ENCODE measurements at places on chromosomes 7 and 10.

DNA sequence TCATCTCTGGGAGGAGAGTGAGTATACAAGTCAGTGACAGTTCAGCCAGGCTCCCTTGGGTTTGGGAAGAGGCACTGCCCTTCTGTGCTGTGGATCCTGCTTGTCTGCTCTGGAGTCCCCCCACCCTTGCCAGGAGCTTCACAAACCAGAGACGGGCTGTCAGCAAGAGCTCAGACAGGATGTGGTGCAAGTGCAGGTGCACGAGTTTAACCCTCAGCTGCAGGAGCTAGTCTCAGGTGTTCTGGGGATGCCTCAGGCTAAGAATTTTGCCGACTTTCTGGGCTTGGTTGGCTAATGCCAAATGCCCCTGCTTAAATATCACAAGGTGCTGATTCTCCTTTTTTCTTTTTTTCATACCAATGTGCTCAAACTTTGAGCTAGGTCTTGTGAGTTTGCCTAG, 22.3 kb downstream of the ZNF783 start:
- DNase-seq: no peak

- DNase-seq: no peak
Observed at GRCh38 chr10:239109-239508, 103.9 kb downstream of the ZMYND11 start.

DNA sequence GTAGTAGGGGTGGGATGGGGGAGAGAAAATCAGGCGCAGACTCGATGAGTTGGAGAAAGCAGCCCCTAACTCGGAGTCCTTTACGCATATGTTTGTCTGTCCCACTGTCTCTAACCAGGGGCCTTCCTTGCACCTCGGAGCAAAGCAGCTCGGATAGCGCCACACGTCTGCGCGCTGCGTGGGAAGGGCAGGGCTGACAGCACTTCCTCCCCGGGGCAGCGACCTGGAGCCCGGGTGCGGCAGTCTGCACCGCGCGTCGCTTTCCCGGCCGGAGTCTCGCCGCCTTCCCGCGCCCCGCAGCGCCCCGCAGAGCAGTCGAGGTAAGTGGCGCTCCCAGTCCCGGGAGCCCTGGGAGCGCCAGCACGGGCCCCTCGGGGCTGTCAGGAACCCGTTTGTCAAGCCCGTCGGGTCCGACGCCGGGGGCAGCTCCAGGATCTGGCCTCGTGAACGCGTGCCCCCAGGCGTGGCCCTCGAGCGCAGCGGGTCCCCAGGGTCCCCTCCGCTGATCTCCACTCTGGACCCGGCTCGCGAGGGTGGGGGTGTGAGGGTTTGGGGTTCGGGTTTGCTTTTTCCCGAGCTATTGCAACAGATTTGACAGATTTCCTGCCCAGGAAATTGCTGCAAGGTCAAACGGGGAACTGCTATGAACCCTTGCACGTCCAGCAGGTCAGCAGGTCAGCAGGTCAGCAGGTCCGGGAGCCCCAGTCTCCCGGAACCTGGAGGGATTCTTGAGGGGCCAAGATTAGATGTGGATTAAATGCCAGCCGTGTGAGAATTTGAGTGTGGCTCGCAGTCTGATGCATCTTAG, 597 bp downstream of the APBB1IP start:
- no peak for DNase-seq

- DNase-seq: no peak
Observed at GRCh38 chr7:105741982-105742381, 134.4 kb downstream of the ATXN7L1 start.

DNA sequence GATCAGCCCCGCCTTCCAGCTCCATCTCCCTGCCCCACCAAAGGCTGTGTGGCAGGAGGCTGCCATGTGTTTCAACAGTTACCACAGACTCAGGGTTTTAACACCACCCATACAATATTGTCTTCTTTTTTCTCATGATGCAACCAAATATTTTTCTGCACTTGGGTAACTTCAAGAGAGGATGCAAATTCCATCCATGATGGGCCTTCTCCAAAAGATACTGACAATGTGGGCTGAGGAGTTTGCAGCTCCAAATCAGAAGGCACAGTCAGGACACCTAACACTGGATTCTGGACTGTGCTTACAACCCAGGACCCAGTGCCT, 347.9 kb downstream of the GRID1 start:
- no peak for DNase-seq

DNA sequence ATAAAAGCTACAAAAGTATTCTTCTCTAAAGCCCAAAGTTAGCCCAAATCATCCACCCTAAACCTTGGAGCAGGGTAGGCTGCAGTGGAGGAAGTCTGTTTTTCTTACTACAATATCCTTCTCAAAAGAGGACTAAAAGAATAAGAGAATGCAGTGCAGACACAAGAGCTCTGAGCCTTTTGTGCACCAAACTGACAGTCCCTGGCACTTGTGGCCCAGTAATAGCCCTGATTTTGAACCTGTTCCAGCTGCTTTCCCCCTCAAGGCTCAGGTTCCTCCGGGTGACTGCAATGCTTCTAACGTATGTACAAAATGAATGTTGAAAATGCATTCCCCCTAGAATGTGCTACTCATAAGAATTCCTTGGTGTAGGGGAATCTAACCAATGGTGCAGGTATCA, 154.4 kb downstream of the JAZF1 start:
- no peak for DNase-seq

Data from activated CD4-positive, CD25-positive, alpha-beta regulatory T cell treated with anti-CD3 and anti-CD28 coated beads, Interleukin-2, amount 50 U/mL, for 16 hours (primary cell).